ENCODE measurements at places on chromosomes 1 and 21.

DNA sequence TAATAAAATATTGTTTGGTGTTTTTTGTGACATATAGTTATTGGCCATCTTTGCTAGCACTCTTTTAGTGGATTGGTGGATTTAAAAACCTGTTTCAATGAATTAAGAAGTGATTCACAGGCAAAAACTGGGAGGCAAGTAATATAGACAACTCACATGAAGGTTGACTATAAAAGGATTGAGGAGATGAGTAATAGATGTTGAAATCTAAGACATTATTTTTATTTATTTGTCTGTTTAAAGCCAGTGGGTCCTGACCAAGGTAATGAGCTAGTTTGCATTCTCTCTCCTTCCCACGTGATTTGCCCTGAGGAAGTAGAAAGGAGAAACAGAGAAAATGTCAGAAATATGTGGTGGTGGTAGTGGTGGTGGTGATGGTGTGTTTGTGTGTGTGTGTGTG lies 351.5 kb upstream of the ZP4 start:
- no peak for DNase-seq

- DNase-seq, result no peak
These were observed 44.6 kb downstream of the TBCE start for GRCh38 chr1:235411489-235412486.

- DNase-seq, result no peak
These were observed 64.2 kb downstream of the GPR137B start for GRCh38 chr1:236206548-236206947.

- DNase-seq, result no peak
These were observed 664 bp downstream of the FAM89A start for GRCh38 chr1:231039161-231040018.

DNA sequence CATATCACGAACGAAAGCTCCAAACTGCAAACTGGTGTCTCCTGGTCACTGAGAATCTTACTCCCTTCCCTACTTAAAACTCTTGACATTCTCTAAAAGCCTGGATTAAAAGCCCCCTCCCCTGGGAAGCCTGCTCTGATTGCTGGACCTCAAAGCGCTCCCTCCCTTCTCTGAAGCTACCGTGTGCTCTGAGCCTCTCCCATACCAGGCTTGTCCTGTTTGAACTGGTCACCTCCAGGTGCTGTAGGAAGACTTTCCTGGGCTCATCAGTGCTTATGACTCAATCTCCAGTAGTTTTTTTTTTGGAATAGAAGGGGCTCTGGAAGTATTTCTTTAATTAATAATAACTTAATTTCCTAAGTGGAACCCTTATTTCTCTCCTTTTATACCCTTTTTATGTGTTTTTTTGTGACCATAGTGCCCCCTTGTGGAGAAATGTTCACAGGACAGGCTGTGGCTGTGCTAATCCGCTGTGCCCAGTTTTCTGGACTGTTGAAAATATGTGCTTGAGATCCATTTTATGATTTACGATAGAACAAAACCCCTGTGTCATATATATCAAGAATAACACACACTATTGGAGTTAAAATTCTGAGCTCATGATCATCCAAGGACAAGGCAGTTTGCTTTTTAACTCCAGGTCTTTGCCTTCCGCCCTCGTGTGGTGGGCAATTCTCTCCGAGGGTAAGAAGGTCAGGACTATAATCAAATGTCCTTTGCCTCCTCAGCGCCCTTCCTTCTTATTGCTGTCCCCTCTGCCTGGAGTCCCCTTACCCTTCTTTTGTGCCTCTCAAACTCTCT lies 16.9 kb downstream of the MTARC1 start:
- DNase-seq, result peak; percentile 16

DNA sequence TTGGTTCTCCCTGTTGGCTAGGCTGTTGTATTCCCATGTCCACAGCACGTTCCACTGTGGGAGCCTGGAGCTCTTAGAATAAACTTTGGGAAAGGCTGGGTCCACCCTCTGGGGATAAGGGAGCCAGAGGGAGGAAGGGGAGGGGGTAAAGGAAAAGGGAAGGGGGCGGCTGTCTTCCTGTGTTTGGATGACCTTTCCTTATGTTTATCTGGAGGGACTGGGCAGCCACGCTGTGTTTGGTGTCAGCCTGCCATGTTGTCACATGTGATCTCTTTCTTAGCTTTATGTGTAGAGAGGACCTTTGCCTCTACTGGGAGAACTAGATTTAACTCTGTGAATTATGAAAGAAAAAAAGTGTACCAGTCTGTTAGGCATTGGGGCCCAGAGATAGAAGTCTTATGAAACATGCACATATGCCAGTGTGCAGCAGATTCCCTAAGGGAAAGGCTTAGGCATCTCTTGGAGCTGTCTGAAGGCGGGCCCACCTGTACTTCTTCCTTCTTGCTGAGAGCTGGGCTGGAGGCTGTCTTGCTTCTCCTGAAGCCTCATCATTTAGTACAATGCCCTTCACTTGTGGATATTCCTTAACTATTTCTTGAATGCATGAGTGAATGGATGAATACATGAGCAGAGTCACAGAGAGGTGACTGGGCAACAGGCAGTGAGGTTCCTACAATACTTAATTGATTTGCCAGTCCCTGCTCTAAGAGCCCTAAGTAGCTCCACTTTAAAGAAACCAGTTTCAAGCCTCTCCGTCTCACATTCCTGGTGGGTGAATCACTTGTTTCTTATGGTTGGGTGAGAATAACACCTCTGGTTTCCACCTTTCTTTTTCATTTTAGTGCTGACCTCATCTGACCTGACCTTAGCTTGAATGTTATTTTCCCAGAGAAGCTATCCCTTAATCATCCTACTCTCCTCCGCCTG lies 62.5 kb upstream of the ARHGAP29 start:
- DNase-seq, result no peak

DNA sequence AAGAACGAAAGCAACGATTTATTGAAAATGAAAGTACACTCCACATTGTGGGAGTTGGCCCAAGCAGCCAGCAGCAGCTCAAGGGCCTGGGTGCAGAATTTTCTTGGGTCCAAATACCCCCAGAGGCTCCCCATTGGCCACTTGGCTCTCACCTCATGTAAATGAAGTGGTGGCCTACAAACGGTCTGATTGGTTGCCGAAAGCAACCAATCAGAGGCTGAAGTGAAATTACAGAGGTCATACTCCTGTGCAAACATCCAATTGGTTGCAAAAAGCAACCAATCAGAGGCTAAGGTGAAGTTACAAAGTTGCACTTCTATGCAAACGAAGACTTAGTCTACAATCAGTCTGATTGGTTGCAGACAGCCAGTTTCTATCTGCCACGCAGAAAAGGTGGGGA lies 31.9 kb downstream of the FAM163A start:
- peak; percentile 41 for DNase-seq

GRCh38 chr21:26732432-26733221 lies 112.6 kb downstream of the ADAMTS1 start:
- DNase-seq, result no peak

GRCh38 chr1:36366091-36366661 lies 19.5 kb downstream of the STK40 start:
- no peak for DNase-seq

DNA sequence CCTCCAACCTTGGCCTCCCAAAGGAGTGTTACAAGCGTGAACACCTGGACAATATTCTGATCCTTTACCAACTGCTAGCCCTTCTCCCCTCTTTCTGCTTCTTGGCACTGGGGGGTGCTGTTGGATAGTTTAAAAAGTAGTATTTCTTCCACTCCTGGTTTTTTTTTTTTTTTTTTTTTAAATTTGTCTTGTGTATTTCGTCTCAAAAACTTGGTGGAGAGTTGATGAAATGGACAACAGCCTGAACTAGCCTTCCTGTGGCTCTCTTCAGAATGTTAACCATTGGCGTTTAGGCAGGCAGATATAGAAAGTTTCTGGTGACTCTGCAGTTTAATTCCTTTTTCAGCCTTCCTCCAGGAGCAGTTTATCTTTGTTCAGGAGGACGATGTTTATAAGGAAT lies 69.7 kb upstream of the USP24 start:
- peak; percentile 29 for DNase-seq

- no peak for DNase-seq
These were observed 21.5 kb upstream of the ENAH start for GRCh38 chr1:225674381-225674780.

DNA sequence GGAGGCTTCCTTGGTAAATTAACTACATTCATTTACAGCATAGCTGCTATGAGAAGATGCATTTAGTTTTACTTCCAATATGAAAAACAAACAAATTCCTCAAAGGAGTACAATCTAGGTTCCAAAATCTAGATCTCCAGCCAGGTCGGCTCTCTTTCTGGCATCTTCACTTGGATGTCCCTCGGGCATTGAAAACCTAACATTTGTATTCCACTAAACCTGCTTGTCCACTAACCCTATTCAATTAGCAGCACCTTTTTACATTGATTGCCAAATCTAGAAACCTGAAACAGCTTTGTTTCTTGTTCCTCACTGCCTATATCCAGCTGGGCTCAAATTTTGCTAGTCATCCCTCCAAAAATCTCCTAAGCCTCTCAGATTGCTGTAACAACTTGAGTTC lies 14.3 kb upstream of the CXADR start:
- DNase-seq, result peak; percentile 55

- no peak for DNase-seq
These were observed 2.9 kb downstream of the CD1B start for GRCh38 chr1:158328426-158328825.

- no peak for DNase-seq
These were observed 103.9 kb downstream of the DPYD start for GRCh38 chr1:97816927-97817326.

DNA sequence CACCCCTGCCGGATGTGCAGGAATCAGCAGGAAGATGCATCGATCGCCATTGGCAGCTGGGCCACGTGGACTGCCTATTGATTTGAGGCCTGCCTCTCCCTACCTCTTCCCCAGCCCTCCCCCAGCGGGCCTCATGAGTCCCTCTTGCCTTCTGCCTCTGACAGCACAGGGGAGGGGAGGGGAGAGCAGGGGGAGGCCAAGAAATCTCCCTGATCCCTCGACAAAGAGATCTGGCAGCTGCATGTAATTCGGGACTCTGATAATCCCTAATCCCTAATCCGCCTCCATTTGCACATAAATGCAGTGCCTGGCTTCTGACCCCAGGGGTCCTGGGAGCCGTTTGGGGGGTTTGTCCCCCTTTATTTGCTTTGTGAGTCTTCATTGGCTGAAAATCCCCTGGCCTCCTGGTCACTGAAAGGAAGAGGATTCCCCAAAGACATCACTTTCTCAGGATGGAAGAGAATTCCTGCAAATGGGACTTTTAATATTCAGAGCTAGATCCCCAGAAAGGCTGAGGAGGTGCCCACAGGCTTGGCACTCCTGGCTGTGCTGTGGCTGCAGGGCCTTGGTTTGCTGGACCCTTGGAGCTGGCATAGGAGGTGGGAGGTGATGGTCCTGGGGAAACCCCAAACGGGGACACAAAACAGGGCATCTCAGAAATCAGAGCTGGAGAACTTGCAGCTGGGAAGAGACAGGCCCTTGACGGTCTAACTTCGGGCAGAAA lies 239.4 kb upstream of the POU3F1 start:
- DNase-seq, result no peak

DNA sequence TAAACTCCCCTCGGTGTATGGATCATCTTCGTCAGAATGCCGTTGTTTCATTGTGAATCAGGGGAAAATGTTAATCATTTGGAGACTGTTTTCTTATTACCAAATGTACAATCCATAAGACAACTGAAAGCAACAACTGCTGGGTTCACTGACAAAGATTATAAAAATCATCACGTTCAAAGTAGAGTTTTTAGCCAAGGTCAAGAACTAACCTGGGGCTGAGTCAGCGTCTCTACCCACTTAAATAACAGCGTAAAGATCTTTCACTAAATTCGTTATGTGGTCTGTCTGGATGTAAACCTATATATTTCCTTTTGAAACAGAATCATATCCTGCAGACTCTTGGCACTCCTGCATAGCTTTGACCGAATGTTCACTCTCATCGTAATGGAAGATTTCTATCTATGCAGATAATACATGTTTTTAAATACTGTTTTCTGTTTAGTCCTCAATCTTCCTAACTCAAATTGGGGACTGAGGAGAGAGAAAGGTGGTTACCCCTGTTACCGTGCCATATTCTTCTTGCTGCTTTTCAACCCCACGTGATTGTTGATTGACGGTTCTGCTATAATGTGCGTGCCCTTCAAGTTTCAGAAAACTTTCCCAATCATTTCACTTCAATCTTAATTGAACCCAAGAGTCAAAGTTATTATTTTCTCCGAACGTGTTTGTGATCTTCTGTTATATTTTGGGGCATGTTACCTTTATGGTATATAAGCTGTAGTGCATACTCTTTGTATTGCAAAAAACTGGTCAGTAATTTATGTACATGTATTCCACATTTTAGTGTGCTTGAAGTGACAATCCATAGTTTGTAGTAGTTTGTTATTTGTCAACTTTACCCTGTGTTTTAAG lies 15.6 kb upstream of the NCMAP start:
- no peak for DNase-seq

DNA sequence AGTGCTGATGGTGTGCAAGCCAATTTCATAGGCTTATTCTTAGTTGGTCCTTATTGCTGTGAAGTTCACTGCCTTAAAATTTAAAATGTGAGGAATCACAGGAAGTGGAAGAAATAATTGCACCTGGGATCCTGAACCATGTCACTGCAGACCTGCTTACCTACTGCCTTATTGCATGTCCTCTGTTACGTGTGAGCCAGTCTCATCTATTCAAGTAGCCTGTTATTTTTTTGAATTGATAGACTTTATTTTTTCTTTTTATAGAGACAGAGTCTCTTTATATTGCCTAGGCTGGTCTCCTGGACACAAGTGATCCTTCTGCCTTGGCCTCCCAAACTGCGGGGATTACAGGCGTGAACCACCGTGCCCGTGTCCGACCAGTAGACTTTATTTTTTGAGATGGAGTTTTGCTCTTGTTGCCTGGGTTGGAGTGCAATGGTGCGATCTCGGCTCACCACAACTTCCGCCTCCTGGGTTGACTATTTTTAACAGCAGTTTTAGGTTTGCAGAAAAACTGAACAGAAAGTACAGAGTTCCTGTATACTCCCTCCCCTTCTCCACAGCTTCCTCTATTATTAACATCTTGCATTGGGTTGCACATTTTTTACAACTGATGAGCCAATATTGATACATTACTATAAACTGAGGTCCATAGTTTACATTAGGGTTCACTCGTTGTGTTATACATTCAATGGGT lies 14.0 kb upstream of the DISC1 start:
- no peak for DNase-seq

GRCh38 chr1:2415801-2416208 lies 3.4 kb upstream of the PEX10 start:
- peak; percentile 67 for DNase-seq

DNA sequence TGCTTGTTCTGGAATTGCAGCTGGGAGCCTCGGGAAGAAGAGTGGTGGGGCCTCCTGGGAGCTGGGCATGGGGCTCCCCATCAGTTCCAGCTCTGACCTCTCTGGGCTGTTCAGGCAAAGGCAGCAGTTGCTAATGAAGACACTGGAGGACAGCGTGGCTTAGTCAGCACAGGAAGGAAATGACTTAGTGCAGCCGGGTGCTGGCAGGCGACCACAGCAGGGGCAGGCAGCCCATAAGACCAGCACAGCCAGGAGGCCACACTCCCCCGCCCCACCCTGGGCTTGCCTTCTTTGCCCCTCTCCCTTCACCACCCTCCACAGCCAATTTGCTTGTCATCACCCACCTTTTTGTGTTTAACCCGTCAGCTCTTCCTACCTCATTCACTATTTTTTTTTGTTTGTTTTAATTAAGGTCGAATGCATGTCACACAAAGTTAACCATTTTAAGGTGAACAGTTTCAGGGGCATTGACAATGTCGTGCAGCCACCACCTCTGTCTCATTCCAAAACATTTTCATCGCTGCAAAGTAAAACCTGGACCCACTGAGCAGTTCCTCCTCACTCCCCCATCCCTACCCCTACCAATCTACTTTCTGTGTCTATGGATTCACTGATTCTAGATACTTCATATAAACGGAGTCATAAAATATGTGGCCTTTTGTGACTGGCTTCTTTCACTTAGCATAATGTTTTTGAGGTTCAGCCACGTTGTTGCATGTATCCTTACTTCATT lies 10.9 kb downstream of the OLIG2 start:
- no peak for DNase-seq

All from DMS79 treated with DMSO at 0.1 percent for 48 hours (cell line).